ENCODE measurements at places on chromosomes 12 and 14. TPM values are rescaled to one million over a fixed set of nuclear protein-coding genes. Genes with fewer than 3 reads are reported as not detected.

GRCh38 chr14:93493054-93493453 is 62.3 kb downstream of the UNC79 start:
- no peak overlapping the region for H3K27ac ChIP-seq
- no peak overlapping the region for H3K4me3 ChIP-seq
- DNase-seq, result no peak
- H3K27me3 ChIP-seq, result no peaks in the 10 kb centered on the region
- no peaks in the 10 kb centered on the region for H3K4me1 ChIP-seq
- H3K36me3 ChIP-seq, result no peaks in the 10 kb centered on the region

DNA sequence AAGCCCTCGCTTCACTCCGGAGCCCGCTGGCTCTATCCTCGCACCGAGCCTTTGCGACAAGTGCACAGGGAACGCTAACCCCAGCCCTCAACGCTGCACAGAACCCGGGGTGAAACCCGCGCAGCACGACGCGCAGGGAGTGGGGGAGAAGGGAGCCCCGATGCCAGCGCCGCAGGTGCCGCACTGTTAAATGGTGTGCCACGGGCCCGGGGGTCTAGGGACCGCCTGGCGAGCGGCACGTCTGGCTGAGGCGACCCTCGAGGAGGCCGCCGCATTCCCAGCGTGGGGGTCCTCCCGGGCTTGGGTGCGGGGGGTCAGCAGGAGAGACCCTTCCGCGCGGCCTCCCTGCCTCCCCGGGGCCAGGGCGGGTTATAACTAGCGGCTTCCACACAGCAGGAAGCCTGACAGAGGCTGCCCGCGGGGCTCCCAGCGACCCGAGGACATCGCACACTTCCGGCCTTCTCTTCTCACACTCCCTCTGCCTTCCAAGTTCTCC is 23.8 kb upstream of the LRTM2 start:
- H3K36me3 ChIP-seq, result no peaks in the 10 kb centered on the region
- H3K27me3 ChIP-seq, result no peaks in the 10 kb centered on the region
- H3K4me1 ChIP-seq, result peaks cover 10% of the 10 kb centered on the region
- peak; percentile 84 for DNase-seq
- H3K4me3 ChIP-seq, result peak overlapping the region; percentile 86

NPFF gene
- total RNA-seq, result 0.57 TPM

GPR84 gene
- total RNA-seq, result 1.5 TPM

ZFHX2 gene
- total RNA-seq, result 1.8 TPM

Data from activated CD4-positive, alpha-beta T cell treated with anti-CD3 and anti-CD28 coated beads, Interleukin-2, amount 10 ng/mL, durations not matched to agents 24 days and 14 days (primary cell).